Stimulated activated naive CD4-positive, alpha-beta T cell (primary cell): ENCODE measurements at places on chromosomes 7 and 10.

DNA sequence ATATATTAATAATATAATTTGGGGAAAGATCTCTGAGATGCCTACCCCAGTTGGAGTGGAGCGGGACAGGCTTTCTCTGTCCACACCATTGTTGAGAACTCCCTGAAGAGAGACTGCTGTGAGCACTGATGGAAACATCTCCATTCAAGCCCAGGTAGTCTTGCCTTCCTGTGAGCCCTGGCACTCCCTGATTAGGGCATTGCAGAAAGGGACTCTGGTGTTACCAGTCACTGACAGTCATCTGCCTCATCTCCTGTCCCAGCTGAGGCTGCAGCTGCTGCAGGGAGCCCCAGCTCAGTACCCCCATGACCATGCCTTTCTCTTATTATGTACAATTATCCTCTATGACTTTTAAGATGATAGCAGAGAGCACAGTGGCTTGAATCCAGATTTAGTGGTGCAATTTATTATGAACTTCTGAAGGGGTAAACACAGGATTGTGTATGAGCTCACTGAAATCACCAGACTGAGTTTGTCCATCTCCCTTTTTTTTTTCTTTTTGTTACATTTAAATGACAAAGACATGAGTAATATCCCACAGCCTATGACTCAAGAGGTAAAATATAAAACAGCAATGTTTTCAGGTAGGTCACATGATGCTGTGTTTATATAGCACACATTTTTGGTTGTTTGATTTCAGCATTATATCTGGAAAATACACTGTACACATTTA is 236.9 kb downstream of the SLC25A13 start:
- DNase-seq: no peak

GRCh38 chr7:151838861-151839381 is 38.0 kb downstream of the PRKAG2 start:
- DNase-seq: no peak

DNA sequence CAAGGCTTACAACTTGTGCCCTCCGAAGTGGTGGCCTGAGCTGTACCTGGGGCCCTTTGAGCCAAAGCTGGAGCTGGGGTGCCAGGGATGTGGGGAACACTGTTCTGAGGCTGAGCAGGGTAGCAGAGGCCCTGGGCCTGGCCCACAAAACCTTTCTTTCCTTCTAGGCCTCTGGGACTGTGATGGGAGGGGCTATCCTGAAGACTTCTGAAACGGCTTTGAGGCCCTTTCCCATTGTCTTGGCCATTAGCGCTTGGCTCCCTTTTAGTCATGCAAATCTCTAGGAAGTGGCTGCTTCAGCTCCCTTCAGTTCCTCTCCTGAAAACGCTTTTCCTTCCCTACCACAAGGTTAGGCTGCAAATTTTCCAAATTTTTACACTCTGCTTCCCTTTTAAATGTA is 16.8 kb upstream of the CRYGN start:
- no peak for DNase-seq

GRCh38 chr7:17130281-17131059 is 168.0 kb upstream of the AHR start:
- no peak for DNase-seq

GRCh38 chr7:45684910-45685618 is 110.9 kb downstream of the ADCY1 start:
- DNase-seq: no peak

- DNase-seq: no peak
These were observed 192.1 kb upstream of the KLF14 start for GRCh38 chr7:130926001-130926691.

DNA sequence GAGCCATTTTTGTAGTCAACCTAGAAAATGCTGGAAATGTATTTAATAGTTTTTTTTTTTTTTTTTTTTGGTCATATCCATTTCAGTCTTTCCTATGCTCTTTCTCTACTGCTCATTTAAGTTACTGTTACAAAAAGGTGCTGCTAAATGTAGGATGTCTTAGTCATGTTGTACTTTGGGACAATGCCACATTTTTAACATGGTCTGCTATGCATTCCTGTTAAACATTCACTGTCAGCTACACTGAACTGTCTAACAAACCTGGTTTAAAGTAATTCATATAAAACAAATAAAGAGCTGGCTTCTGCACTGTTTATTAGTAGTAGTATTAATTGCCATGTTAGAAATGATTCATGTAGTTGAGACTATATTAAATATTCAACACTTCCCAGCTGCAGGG is 108.6 kb downstream of the NSUN6 start:
- DNase-seq: no peak

GRCh38 chr10:63986536-63986935 is 465.3 kb downstream of the REEP3 start:
- DNase-seq: no peak

DNA sequence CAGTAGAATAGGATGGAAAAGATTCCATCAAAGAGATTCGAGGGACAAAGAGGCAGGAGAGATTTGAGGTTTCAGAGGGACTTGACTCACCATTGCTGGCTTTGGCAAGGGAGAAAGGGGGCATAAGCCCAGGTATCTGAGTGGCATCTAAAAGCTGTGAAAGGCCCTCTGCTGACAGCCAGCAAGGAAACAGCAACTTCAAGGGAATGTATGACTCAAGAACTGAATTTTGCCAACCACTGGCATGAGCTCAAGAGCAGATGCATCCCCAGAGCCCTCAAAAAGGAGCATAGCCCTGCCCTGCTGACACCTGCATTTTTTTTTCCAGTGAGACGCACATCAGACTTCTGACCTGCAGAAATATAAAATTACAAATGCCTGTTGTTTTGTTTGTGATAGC is 19.6 kb upstream of the ADAM12 start:
- DNase-seq: no peak
